ENCODE measurements at places on chromosomes 3 and 15. TPM values are rescaled to one million over a fixed set of nuclear protein-coding genes. Genes with fewer than 3 reads are reported as not detected.

DNA sequence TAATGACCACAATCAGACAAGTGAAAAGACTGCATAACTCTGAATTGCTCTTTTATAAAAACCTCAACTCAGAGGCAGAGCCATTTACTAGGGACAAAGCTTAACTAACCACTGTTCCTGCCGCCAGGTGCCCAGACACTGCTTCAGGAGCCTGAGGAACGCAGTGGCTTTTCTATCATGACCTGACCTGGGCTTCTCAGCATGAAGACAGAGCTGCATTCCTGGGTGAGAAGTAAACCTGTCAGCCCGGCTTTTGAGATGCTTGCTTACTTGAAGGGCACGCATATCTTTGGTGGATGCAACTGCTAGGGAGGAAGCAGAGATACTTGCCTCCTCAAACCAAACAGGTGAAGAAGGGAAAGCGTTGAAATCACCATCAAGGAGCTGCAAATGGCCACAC, 7.9 kb downstream of the LRRC31 start:
- DNase-seq = no peak

DNA sequence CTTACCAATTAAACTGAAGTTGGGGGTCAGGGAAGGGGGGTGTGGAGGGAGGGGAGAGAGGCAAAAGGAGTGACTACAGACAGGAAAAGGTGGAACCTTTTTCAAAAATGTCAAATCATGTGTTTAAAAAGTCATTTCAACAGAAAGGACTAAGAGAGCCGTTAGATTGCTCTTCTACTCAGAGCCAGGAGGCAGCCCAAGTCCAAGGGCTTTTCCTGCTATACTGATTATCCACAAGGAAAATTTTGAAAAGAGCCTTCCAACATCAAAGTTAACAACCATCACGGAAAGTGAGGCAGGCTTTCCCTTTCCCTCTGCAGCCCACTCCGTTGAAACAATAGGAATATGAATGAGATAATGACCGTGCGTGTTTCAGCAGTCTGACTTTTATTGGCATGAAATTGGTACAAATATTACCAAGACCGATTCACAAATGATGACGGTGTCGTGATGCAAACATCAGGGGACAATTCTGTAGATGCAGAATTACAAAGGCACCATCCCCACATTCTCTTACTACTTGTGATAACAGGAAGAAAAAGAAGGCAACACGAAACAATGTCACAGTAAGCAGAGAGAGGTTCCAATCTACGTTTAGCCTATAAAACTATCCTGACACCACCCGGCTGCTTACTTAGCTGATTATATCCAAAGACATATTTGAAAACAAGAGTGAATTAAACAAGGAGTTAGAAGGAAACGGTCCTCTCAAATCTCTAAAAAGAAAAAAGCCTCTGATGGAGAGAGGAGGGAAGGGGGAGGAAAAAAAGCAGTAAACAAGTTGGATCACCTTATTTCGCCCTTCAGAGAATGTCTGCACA, 453.7 kb downstream of the FOXP1 start:
- no peak for DNase-seq

DNA sequence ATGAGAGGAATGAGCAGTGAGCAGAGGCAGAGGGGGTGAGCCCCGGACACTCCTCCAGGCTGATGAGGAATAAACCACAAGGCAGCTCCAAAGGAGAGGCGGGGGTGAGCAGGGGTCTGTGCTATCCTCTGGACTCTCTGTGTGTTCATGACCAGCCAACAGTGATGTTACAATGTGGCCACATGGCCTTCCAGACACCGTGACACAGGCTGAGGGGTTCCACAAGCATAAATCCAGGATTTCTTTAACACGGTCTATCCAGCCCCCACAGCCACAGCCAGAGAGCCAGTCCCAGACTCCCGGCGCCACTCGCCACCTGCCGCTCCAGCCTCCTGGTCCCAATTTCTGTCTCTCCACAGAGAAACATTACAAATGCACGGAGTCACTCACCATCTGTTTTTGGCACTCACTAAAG, 24.4 kb downstream of the XXYLT1 start:
- DNase-seq = no peak

GRCh38 chr3:113649174-113649845, 47.1 kb downstream of the USF3 start:
- DNase-seq = no peak

DNA sequence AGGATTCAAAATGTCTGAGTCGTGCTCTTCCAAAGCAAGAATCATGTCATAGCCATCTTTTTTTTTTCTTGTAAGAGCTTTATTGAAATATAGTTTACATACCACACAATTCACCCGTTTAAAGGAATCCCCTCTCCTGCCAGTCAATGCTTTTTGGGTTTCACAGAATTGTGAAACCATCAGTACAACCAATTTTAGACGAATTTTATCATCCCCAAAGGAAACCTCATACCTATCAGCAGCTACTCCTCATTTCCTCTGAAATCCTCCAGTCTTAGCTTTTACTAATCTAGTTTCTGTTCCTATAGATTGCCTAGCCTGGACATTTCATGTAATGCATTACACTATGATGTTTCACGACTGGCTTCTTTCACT, 39.6 kb downstream of the ADIPOQ start:
- no peak for DNase-seq

- no peak for DNase-seq
These were observed 303.9 kb upstream of the TBC1D5 start for GRCh38 chr3:18046131-18046915.

DNA sequence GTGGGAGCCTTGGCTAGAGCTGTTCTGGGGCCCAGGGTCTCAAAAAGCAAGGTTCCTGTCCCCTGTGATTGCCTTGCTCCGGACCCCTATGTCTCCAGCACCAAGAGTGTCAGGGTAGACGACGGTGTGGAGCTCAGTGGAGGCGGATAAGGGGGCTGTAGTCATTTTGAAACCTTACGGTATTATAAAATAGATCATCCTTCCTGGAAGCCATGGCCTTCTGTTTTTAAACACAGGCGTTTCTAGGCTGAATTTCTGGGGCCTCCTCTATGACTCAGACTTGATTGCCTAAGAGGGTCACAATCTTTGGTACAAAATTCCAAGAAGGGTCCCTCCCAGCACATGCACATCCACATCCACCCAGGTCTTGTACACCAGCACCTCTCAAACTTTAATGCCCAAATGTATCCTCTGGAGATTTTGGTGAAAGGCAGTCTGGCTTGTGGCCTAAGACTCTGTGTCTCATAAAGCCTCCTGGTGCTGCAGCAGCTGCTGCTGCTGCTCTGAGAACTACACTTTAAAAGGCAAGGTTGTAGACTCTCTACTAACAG, 70.5 kb upstream of the XCR1 start:
- DNase-seq = no peak

GRCh38 chr3:129824926-129825541, 68.5 kb downstream of the TMCC1 start:
- peak; percentile 46 for DNase-seq

GRCh38 chr15:33200444-33200843, 5.9 kb upstream of the FMN1 start:
- DNase-seq = no peak

DNA sequence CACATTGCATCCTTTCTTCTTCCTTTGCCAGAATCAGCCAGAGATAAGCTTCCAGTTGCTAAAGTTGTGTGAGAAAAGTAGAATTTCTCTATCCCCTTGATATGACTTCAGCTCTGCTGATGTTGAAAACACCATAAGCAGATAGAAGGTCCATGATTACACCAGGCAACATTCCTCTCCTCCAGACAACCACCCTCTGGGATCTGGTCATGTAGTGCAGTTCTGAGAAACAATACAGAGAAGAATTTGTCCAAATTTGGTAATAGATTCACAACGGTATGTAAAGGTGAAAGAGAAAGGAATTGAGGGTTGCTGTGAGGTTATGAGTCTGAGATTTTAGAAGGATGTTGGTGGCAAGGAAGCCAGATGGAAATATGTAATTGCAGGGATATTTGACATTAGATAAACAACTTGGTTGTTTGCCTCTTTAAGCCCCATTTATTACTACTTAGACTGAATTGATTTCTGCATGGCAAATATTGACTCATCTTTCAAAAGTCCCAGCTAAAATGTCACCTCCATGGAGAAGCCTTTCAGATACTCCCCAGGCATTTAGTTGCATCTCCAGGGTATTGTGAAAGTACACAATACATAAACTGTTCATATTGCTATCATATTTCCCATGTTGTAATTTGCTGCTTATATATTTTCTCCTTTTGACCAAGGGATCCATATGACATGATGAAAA, 134.9 kb downstream of the GAP43 start:
- DNase-seq = no peak

GRCh38 chr15:38564557-38565286, at the start of gene RASGRP1:
Gene RASGRP1, minus strand, starts transcription at chr15:38564814. Its CDS starts 186 bp downstream, at chr15:38564628.
- DNase-seq = peak; percentile 79

- no peak for DNase-seq
These were observed 144.5 kb upstream of the BCL6 start for GRCh38 chr3:187889601-187890404.

GRCh38 chr3:13621381-13622221, 72.7 kb downstream of the FBLN2 start:
- no peak for DNase-seq

GRCh38 chr3:11201251-11202019, 47.1 kb downstream of the HRH1 start:
- no peak for DNase-seq

- DNase-seq = no peak
These were observed 24.7 kb downstream of the EOGT start for GRCh38 chr3:68988740-68989139.

GRCh38 chr3:170010498-170010897, 27.3 kb upstream of the GPR160 start:
- no peak for DNase-seq

GRCh38 chr15:72982714-72983113, 69.5 kb upstream of the NEO1 start:
- no peak for DNase-seq

- no peak for DNase-seq
These were observed 213.5 kb upstream of the CDIN1 start for GRCh38 chr15:36365963-36366362.

DNA sequence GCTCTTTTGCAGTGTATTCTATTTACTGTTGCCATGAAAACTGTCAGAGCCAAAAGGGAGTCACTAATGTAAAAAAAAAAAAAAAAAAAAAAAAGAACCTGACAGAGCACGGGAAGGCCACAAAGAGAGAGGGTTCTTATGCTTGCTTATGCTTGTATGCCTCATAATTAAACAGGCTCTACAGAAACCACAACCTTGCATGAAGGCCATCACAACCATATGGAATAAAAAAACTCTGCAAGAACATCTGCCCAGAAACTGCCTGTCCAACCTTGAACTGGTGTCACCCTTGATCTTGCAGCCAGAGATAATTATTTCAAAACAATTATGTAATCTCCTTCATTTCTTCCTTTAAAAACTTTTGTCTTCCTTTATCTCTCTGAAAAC, 50.1 kb downstream of the CFAP20DC start:
- no peak for DNase-seq

- no peak for DNase-seq
These were observed 26.2 kb downstream of the ZBED2 start for GRCh38 chr3:111568911-111569310.

GRCh38 chr3:155629556-155629955, 115.3 kb downstream of the PLCH1 start:
- DNase-seq = no peak

DNA sequence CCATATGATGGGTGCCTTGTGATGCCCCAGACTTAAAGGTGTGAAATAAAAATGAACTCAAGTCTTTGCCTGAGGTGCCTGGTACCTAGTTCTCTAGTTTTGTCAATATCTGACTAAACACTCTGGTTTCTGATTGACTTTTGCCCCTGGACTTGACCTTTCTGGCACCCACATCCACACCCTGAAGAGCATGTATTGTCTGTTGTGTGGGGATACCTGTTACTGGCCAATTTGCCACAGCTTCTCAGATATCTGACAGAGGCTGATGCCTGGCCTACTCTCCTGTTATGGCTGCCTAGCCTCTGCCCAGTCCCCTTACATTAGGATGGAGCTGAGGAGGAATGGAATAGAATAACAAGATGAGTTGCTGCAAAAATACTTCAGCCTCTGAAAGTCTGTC, 3.6 kb downstream of the ZBTB38 start:
- no peak for DNase-seq

- DNase-seq = no peak
These were observed 33.5 kb upstream of the MFSD1 start for GRCh38 chr3:158768361-158768787.

The DUOXA2 gene
- not detected for total RNA-seq

The SGO1 gene
- 6.8 TPM for total RNA-seq

The FGD5 gene
- 4.7 TPM for total RNA-seq

The IL5RA gene
- total RNA-seq = 3.1 TPM

The NANOGP8 gene
- total RNA-seq = 0.91 TPM

The PLSCR5 gene
- not detected for total RNA-seq

The NEIL1 gene
- 14.2 TPM for total RNA-seq

The CP gene
- 3.1 TPM for total RNA-seq

The DGKG gene
- 14.9 TPM for total RNA-seq

The OSBPL10 gene
- total RNA-seq = 9.2 TPM
